ENCODE measurements at places on chromosomes 4 and X.

GRCh38 chr4:90317785-90318184, 190.6 kb downstream of the CCSER1 start:
- DNase-seq: no peak

DNA sequence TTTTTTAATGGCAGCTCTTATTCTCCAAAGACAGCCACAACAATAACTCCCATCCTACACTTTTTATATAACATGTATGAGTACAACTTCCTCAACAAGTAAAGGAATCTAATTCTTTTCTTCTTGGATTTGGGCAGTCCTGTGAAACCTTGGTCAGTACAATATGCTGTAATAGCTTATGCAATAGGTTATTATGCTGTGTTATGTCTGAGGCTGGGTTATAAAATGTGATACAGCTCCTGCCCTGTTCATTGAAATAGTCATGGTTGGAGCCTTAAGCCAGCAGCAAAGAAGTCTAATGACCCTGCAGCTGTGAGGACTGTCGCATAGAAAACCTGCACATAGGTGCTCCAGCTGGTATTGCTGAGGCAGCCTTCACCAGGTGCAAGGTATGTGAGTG, 215.8 kb upstream of the RASGEF1B start:
- no peak for DNase-seq

DNA sequence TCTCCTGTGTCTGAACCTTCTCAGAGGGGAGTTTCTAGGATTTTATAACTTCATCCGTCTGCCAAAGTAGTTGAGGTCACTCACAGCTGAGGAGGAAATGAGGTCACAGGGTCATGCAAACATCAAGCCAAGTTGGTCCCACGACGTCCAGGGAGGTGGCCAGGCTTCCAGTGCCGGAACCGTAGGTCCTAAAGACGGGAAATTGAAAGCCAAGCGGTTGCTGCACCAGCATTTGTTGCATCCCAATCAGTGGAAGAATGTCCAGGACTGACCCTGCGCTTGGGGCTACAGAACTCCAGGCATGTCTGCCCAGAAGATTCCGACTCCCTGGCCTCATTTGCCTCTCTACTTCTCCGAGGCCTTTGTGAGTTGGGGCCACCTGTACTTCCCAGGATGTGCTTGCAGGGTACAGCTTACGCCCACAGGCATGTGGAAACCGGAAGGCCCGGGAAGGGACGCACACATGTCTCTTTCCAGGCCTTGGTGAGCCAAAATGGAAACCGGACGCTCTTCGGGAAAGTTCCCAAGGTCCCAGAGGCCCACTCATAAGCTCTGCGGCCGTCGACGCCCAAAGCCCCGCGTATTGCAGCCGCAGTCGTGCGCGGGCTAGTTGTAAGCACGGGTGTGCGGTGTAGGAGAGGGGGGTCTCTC, 9.3 kb downstream of the PRDM8 start:
- no peak for DNase-seq

- DNase-seq: no peak
Measured at GRCh38 chr4:73613130-73613529, 7.1 kb downstream of the RASSF6 start.

GRCh38 chr4:168273838-168274237, 44.7 kb downstream of the DDX60 start:
- no peak for DNase-seq

GRCh38 chrX:23901060-23901459, 6.7 kb downstream of the APOO start:
- no peak for DNase-seq

DNA sequence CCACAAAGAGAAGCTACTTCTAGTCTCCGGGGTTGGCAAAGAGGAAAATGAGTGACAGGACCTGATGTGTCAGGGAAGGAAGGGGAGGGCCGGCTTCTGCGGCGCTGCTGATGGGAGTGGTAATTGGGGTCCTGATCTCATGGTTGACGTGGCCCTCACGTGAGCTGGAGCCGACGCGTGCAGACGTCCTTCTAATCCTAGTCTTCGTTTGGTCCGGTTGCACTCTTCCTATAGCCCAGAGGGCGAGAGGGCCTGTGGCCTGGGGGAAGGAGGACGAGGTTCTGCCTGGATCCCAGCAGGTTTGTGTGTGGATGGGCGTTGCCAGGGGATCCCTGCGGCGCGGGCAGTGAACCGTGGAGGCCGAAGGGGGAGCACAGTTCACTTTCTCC, at the start of gene ARMCX1:
TSS of gene ARMCX1 (plus strand) at position 186 of the 389 bp plus-strand sequence. CDS start 2,384 bp downstream, outside the sequence.
- peak; percentile 10 for DNase-seq

DNA sequence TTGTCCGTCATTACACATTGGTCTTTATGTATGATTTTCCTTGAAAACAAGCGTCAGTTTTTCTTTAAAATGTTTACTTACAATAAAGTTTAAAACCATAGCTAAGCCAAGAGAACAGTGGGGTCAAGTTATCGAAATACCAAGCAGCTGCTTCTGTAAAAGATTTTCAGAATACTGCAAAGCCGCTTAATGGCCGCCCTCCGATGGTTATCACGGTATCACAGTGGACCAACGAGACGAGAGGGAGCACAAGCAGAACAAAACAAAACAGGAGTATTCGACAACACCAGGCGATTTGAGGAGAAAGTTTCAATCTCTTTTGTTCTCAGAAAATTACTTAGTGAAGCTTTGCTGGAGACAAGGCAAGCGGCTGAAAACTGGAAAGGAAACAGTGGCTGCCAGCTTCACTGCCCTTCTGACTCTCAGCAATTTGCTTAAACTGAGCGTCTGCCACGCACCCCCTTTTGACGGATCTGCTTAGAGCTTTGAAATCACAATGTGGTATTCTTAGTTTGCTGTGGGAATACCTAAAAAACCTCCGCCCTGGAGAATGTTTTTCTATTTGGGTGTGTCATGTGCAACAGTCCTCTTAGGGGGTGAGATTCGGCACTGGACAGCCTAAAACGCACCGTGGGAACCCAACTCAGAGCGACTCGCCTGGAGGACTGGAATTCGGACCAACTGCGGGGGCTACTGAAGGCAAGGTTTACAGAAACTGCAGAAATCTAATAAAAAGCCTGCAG, 199.8 kb downstream of the NSUN7 start:
- no peak for DNase-seq

DNA sequence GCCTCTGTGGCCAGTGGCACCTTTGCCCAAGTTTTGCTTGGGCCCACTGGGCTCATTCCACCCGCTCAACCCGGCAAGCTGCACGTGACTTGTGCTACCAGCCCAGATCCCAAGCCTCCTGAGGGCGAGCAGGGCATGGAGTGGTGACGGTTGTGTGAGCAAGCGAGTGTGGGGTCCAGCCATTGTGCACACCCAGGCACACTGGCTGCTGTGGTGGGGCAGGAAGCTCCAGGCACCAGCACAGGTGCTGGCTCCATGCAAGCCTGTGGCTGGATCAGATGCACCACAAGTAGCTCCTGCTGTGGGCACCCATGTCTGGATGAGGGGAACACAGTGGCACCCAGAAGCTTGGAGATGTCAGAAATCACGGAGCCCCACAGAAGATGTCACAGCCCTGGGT, 557.0 kb upstream of the GNPDA2 start:
- no peak for DNase-seq

Data from CD4-positive, alpha-beta T cell treated with Interleukin-17A for 1 hour (primary cell).